ENCODE measurements at places on chromosomes 6 and 20.

DNA sequence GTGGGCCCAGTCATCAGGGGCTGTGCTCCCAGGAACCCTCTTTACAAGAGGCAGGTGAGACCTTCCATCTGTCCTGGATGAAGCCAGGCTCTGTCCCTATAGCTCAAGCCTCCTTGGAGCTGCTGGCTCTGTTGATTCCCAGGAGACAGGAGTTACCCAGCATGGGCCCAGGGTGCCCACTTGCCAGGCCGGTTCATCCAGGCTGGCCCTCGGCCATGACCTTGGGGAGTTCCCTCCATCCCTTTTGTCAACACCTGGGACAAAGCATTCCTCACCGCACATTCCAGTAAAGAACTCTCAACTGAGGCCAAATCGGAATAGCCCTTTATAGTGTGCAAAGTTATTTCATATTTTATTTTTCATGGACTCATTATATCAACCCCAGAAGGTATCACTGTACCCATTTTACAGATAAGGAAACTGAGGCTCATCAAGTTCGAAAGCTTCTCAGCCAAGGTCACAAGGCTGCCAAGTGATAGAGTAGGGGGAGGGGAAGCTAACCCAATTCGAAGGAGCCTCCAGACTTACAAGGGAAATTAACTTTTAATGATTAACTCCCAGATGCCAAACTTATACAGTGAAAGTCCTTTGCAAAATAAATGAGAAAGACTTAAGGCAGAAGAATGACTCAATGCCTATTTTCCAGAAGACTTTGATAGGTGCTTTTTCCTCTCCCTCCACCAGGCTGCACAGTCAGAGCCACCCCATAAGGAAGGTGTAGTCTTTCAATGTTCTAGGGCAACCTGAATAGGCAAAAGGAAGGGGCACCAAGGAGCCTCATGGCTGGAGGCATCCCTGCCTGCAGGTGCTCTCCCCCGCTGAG is 18.5 kb downstream of the SDC4 start:
- DNase-seq, result no peak

DNA sequence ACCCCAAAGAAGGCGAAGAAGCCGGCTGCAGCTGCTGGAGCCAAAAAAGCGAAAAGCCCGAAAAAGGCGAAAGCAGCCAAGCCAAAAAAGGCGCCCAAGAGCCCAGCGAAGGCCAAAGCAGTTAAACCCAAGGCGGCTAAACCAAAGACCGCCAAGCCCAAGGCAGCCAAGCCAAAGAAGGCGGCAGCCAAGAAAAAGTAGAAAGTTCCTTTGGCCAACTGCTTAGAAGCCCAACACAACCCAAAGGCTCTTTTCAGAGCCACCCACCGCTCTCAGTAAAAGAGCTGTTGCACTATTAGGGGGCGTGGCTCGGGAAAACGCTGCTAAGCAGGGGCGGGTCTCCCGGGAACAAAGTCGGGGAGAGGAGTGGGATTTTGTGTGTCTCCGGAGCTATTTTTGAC is 69.6 kb downstream of the HFE start:
- no peak for DNase-seq

DNA sequence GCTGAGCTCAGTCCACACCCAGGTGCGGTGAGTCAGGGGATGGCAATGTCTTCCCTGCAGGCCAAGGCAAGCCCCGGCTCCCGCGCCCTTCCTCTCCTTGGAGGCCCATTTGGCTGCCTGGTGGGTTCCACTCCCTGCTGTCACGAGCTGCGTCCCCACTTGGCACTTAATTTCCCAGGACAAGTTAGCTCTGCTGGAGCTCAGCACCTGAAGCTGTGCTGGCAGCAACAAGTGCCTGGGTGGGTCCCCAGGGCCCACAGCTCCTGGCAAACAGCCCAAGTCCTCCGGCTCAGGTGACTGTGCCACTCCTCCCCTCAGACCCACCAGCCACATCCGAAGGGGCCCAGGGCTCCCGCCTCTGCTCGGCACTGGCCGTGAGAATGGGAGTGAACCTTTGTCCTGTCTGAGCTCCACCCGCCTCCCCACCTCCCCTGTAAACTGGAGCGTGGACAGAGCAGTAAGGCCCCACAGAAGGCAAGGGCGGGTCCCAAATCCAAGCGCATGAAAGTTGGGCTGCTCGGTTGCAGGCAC is 16.9 kb downstream of the LAMA5 start:
- no peak for DNase-seq

GRCh38 chr6:39072830-39073229 is 24.2 kb downstream of the GLP1R start:
- DNase-seq, result no peak

GRCh38 chr6:89818977-89819335 is 638 bp downstream of the MDN1 start:
- DNase-seq, result no peak

- DNase-seq, result no peak
Observed at GRCh38 chr6:107716688-107717089, 107.4 kb downstream of the SCML4 start.

GRCh38 chr20:25014816-25015215 is 22.3 kb upstream of the APMAP start:
- DNase-seq, result no peak

DNA sequence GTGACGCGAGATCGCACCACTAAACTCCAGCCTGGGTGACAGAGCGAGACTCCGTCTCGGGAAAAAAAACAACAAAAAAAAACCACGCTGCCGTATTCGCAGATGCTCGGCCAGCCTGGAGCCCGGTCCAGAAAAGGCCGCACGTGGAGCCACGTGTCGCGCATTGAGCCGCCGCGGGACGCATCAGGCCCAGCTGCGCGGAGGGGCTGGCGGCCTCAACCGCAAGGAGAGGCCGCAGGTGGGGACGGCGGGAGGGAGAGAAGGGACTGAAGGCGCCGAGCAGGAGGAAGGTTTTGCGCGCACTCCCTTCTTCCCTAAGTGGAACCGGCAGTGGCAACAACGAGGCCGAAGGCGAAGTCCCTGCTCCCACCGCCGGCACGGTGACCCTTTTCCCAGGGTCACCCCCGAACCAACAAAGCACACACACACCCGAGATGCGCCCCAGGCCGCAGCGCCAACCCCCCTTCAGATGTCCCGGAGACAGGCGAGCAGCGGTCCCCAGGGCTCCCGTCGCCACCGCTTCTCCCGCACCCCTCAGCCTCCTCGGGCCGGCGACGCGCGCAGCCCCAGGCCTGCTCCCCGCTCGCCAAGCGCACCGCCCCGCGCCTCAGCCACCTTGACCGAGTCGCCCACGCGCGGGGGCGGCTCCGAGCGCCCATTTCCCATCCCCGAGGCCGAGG is 681 bp downstream of the SYCP2 start:
- no peak for DNase-seq

- no peak for DNase-seq
Observed at GRCh38 chr6:100678027-100678426, 203.1 kb downstream of the ASCC3 start.

DNA sequence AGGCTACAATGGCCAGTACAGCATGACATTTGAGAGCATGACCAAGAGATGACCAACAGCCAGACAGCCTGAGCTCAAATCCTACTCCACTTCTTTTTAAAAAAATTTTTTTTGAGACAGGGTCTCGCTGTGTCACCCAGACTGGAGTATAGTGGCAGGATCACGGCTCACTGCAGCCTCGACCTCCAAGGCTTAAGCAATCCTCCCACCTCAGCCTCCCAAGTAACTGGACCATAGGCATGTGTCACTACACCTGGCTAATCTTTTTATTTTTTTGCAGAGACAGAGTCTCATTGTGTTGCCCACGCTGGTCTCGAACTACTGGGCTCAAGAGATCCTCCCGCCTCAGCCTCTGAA is 42.9 kb downstream of the NOL4L start:
- DNase-seq, result no peak

GRCh38 chr6:145631374-145631773 is 103.9 kb downstream of the EPM2A start:
- no peak for DNase-seq

- no peak for DNase-seq
Observed at GRCh38 chr6:56790414-56790813, 147.7 kb upstream of the DST start.

DNA sequence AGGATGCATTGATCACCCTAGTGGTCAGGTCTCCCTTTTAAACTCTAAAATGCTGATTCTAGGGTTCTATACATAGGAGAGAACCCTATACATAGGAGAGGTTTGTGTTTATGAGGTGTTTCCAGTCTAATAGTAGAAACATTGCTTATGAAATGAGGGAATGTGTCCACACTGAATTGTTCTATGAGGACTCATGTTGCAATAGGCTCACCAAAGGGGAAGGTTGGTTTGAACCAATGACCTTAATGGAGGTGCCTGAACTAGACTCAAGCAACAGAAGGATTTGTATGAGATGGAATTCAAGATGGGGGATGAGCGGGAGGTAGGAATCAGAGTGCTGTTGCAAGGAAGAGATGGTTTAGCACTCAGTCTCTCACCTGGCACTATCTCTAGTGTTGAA is 33.5 kb upstream of the UBR2 start:
- no peak for DNase-seq

DNA sequence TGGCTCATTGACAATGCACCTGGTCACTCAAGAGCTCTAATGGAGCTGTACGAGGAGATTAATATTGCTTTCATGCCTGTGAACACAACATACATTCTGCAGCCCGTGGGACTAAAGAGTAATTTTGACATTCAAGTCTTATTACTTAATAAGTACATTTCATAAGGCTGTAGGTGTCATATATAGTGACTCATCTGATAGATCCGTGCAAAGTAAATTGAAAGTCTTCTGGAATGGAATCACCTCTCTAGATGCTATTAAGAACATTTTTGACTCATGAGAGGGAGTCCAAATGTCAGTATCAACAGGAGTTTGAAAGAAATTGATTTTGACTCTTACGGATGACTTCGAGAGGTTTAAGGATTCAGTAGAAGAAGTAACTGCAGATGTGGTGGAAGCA is 267.9 kb downstream of the CLVS2 start:
- DNase-seq, result no peak

DNA sequence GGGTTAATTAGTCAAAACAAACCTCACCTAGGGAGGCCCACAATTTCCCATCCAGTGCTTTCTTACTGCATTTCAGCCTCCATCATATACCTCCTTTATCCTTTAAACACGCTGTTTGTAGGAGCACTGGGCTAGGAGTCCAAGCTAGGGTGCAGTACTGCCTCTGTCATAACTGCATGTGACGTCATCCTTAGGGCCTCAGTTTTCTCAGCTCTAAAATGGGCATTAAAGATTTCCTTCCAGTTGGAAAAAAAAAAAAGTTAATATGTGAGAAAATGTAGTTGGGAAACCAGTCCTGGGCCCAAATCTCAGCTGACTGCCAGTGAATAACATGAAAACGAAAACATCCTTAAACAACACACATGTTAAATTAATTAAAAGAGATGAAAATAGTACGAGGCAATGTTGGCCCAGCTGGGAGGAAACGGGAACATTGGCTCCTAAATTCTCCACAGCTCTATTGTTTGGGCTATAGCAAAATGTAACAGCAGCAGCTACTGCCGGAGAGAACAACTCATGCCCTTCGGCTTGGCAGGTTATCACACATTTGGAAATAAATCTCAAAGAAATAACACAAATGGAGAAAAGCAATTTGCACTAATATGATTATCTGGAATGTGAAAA is 79.9 kb upstream of the CCDC167 start:
- no peak for DNase-seq

DNA sequence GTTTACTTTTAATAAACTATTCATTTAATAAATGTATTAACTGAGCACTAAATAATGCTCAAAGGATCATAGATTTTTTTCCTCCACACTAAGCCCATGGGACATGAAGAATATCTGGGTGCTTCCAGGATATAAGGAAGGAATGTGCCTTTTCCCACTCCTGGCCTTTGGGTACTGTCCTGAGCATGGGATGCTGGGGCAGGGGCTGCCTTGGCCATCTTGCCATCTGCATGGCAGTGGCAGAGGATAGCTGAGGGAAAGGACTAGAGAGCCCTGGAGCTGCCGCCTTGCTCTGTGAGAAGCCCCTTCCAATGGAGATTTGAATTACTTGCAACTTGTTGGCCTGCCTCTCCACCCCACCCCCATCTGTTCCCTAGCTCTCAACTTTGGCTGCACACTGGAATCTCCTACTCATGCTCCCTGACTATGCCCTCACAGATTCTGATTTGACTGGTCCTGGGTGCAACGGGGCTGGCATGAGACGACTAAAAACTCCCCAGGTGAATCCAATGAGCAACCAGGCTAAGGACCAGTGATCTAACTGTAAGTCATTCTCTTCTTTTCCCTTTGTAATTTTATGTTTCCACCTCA is 15.6 kb downstream of the DDRGK1 start:
- no peak for DNase-seq

- DNase-seq, result no peak
Observed at GRCh38 chr20:19211661-19212468, 577 bp upstream of the SLC24A3 start.

DNA sequence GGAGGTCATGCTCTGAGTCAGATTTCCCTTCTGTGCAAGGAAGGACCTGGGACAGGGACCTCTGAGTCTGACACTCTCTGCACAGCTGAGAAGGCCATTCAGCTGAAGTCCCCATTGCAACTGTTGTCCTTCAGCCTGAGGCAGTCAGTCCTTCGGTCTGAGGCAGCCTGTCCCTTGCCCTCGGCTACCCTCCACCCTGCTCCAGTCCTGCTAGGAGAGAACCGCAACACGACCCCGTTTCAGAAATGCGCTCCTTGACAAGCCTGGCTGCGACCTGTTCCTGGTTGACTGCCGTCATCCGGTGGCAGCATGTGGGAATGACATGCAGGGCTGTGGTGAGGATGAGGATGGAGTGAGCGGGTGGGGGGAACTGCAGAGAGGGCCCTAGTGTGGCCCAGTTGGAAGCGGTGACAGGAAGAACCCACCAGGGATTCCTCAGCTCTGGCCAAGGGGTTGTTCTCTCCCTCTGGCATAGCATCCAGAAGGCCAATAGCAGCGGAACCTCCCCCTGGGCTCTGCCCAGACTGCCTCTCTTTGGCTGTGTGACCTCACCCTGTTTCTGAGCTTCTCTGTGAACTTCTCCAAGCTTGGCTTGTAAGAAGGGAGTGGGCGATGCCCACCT is 40.3 kb upstream of the ANGPT4 start:
- peak; percentile 30 for DNase-seq

DNA sequence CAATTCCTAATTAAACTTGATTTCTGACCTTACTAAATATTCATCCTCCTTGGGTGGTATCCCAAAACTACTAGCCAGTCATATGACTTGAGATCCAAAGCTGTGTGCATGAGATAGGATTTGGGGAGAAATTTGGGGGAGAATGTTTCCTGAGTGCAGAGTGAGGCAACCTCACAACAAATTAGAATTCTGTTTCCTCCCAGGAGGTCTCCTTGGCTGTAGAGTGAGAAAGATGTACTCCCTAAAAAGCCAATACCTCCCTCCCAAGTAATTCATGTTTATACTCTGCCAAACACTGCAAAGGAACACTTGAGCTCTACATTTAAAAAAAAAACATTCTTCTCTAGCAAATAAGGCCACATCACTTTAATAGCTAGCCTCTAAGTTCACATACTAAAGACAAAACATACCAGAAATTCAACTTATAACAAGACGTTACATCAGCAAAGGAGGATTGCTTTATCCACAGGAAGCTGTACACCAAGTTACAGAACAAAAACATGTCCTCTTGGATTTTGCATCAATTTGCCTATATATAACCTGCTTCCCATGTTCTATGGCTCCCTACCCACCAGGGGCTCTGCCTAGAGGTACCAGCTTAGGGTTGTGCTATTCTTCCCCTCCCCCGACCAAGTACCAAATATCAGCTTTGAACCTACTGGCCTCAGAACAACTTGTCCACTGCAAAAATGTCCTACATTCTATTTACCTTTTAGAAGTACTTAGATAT is 15.4 kb upstream of the TMEM30A start:
- DNase-seq, result no peak
